ENCODE measurements at places on chromosomes 6 and 20.

GRCh38 chr20:1294497-1294896, 28.4 kb downstream of the SNPH start:
- DNase-seq = no peak

DNA sequence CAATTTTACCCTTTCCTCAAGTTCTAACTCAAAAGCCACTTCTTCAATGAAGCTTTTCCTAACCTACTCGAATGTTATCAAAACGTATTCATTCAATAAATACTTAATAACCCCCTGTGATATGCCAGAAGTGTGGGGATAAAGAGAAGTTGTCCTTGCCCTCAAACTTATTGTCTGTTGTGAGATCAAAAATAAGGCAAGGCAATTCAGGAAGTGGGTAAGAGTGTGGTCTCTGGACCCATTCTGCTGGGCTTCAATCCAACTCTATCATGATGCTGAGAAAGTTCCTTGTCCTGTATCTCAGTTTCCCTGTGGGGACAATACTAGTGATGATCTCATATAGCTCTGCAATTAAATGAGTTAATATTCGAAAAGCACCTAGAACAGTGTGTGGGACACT, 92.8 kb downstream of the PRDM1 start:
- DNase-seq = no peak

- DNase-seq = no peak
Observed at GRCh38 chr20:1298888-1299511, 29.9 kb downstream of the SDCBP2 start.

- no peak for DNase-seq
Observed at GRCh38 chr6:146813554-146813953, 214.8 kb downstream of the ADGB start.

- no peak for DNase-seq
Observed at GRCh38 chr6:38057994-38058393, 238.5 kb downstream of the ZFAND3 start.

DNA sequence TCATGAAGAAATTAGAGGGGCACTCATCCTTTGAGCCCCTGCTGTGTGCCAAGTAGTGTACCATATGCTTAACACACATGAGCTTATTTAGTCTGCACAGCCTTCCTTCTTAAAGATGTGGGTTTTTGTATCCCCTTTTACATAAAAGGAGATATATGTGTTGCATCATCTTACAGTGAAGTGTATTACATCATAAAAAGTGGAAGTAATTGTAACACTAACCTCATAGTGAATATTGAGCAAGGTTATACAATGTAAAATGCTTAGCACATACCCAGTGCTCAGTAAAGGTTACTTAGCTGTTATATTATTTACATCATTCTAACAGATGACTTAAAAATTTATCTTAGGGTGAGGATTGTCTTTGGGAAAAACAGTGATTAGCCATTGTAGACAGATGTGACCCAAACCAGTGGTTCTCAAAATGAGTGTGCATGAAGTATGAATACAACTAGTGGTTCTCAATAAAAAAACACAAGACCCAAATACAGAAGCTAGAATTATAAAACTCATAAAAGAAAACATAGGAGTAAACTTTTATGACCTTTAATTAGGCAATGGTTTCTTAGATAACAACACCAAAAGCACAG, 3.8 kb upstream of the PIGU start:
- DNase-seq = no peak

GRCh38 chr20:5430670-5431069, 113.9 kb upstream of the PROKR2 start:
- DNase-seq = no peak

DNA sequence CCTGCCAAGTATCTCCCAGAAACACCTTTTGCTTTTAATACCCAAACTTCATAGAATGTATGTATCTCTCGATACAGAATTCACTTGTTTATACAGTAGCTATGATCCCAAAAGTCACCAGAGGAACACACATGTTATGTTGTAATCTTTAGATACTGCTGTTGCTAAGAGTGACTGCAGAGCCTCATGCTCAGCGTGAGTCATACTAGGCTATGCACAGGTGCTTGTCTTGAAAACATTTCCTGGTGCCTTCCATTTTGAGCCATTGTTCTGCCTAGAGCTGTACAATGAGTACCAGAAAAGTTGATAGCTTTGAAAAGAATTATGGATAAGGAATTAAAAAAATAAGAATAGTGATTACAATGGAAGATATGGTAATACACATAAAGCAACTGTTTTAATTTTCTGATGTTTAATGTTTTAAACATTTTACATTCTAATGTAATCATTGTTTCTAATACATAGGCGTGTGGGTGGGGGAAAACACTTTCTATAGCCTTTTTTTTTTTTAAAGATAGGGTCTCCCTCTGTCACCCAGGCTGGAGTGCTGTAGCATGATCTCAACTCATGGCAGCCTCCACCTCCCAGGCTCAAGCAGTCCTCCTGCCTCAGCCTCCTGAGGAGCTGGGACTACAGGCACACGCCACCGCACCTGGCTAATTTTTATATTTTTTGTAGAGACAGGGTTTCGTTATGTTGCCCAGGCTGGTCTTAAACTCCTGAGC, 79.4 kb downstream of the CD24 start:
- no peak for DNase-seq

GRCh38 chr6:12656906-12657305, 59.7 kb upstream of the PHACTR1 start:
- no peak for DNase-seq

DNA sequence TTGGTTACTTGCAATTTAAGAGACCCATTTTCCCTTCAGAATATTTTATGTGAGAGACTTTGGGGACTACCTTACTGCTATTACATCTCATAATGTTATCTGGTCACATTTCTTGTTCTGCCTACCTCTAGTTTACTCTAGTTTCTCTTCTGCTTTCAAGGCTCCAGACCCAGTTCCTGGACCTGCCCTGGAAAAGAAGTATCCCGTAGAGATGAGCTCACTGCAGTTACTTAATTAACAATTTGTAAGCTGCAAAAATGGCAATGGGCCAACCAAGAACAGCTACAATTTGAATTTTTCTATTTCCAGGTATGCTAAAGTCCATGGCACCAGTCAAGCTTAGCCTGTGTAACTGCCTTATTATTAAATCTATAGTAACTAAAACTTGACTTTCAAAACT, 25.0 kb downstream of the TAB2 start:
- DNase-seq = no peak

- DNase-seq = no peak
Observed at GRCh38 chr6:17863901-17864754, 123.3 kb downstream of the KIF13A start.

DNA sequence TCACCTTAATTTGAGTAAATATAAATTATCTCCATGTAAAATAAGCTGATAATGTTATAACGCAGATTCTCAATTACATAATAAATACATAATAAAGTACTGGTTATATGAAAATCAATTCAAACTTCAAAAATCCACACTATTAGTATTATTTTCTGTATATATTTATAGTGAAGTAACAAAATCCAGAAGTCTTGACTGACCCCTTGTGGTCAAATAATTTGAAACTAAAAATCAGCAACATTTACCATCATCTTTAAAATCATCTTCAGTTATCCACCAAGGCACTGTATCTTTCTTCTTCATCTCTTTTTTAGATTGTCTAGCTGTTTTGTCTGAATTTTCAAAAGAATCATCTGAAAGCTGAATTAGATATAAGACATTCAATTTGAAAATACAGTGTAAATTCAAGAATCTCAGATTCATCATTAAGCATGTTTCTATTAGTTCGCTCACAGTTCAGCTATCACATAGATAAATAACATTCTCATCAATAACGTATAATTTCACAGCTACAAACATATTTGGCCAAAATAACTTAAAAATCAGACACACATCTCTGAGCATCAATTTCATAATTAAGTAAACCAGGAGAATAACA, 6.5 kb downstream of the CEP162 start:
- no peak for DNase-seq

GRCh38 chr6:121437851-121438651, 2.6 kb downstream of the GJA1 start:
- DNase-seq = no peak

- DNase-seq = no peak
Observed at GRCh38 chr20:53923566-53924369, 146.6 kb downstream of the BCAS1 start.

DNA sequence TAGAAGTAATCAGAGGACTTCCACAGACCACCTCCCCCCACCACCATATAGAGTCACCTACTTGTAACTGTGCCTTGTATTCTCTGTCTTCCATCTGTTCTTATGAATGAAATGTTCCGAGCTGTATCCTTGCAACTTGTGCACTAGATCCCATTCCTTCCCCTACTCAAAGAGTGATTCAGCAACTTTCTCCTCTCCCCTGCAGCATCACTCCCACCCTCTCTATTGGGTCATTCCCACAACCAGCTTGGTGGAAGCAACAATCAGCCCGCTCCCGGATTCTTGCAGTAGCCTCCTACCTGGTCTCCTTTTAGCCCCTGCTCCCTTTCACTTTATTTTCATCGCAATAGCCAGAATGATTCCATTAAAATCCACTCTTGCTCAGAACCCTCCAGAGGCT, 34.9 kb upstream of the REV3L start:
- DNase-seq = no peak
